ENCODE measurements at places on chromosomes 4 and X. TPM values are rescaled to one million over a fixed set of nuclear protein-coding genes. Genes with fewer than 3 reads are reported as not detected.

GRCh38 chr4:16864199-16864598, 34.2 kb downstream of the LDB2 start:
- DNase-seq = no peak

DNA sequence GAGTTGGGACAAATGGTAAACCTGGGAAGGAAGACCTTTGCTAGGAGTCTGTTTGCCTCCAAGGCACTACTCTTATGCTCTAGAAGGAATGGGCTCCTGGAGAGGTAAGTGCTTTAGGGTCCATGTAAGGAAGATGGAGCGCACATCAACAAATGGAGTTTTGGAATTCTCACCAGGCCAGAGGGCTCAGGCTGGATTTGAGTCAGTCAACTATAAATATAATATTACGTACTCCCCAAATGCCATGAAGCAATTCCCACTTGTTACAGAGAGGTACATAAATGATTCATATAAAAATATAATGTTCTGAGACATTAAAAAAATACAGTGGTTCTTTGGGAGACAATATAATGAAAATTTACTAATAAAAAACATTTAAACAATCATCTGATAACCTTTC, 1.6 kb upstream of the SLC9B1 start:
- no peak for DNase-seq

Gene ZNF732
- total RNA-seq = not detected

Gene INTU
- total RNA-seq = 22.0 TPM

Gene GPM6B
- total RNA-seq = 49.6 TPM

DNA sequence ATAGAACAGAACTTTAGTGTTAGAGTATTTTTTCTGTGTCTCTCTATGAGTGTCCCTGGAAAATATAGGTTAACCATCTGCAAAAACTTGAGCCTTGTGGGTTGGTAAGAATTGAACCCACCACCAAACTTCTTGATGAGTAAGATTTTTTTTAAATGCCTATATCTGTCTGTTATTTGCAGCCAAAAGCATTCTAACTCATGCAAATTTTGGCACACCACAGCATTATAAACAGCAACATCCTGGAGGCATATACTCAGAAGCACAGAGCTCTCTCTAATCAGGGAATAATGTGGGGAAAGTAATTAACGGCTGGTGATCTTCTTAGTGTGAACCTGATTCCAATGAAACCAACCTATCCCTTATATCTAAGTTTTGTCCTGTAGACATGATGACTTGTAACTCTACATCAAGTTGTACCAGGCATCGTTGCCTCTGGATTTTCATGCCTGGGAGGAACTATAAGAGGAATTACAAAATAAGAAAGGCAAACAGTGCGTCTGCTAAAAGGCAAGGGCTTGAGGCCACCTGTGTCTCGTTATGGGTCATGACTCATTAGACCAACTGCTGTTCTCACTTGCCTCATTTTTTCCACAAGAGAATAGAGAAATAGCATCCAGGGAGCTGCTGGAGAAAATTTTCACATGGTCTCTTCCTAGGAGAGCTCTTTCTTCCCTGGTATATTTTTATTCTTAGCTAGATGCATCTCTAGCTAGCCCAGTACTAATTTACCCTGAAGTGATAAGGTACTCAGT, 202.4 kb downstream of the CHIC2 start:
- no peak for DNase-seq

GRCh38 chr4:106582103-106582502, 213.5 kb upstream of the GIMD1 start:
- no peak for DNase-seq

DNA sequence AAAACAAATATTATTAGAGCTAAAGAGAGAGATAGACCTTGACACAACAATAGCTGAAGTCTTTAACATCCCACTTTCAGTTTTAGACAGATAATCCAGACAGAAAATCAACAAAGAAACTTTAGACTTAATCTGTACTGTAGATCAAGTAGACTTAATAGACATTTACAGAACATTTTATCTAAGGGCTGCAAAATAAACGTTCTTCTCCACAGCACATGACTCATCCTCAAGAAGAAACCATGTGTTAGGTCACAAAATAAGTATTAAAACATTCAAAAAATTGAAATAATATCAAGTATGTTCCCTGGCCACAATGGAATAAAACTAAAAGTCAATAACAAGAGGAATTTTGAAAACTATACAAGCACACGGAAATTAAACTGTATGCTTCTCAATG, 1510.3 kb upstream of the PCDH10 start:
- DNase-seq = no peak

DNA sequence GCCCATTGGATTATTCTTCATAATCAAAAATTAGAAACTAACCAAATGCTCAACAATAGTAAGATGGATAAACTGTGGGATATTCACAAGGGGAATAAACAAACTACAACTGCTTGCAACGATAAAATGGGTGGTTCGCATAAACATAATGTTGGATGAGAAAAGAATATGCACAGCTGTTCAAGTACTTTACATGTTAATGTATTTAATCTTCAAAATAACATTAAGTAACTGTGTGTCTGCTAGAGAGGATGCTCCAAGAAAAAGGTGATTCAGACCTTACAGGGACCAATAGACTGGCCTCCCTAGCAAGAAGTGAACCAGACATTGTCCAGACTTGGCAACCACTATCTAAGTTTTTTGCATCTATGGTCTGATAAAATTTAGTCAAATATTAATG, 2.3 kb downstream of the PFKFB1 start:
- no peak for DNase-seq

- no peak for DNase-seq
Observed at GRCh38 chrX:46898207-46898606, 14.0 kb upstream of the JADE3 start.

DNA sequence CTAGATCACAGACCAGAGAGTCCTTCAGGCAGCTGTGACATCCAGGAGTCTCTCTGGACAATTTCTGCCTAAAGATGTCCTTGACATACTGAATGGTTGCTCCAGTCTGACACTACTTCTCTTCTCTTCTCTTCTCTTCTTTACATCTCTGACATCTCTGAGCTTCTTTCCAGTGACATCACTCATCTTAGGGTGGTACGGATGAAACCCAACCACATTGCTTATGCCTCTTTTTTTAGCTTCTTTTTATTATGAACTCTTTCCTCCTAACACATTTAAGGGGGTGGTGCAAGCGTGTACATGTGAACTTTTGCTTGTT, 39.4 kb upstream of the IRF2 start:
- no peak for DNase-seq

Gene REELD1
- 0.06 TPM for total RNA-seq

Measured in neural progenitor cell (in vitro differentiated cells).